ENCODE measurements at places on chromosomes 13 and 19.

- no peak for DNase-seq
Observed at GRCh38 chr13:86193281-86193680, 394.1 kb upstream of the SLITRK6 start.

DNA sequence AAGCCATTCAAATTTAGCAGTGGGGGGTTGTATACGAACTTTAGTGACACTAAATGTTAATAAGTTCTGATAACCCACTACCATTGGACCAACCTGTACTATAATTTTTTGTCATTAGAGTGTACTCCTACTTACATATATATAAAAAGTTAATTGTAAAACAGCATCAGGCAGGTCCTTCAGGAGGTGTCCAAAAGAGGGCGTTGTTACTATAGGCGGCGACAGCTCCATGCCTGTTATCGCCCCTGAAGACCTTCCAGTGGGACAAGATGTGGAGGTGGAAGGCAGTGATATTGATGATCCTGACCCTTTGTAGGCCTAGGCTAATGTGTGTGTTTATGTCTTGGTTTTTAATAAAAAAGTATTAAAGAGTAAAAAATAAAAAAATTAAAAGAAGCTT, 27.5 kb downstream of the SPRYD7 start:
- no peak for DNase-seq

DNA sequence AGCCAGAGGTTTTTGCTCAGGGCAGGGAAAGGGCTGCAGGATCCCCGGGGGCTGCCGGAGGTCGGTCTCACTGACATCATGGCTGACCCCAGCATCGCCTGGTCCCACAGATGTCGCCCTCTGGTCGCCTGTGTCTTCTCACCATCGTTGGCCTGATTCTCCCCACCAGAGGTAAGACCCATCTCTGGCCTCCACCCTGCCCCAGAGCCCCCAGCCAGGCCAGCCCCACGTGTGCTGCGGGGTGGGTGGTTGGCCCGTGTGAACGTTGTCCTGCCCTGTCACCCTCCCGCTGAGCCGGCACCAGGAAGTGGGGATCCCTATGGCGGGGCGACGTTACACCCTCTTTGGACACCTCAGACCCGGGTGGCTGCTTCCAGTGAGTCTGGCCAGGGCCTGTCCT, 906 bp downstream of the FXYD5 start:
- DNase-seq, result no peak

- DNase-seq, result no peak
Observed at GRCh38 chr19:6214881-6215541, 64.8 kb downstream of the MLLT1 start.

GRCh38 chr13:75250526-75251178, 231.3 kb downstream of the TBC1D4 start:
- no peak for DNase-seq

GRCh38 chr19:37869766-37870340, 36.5 kb downstream of the WDR87 start:
- DNase-seq, result no peak

DNA sequence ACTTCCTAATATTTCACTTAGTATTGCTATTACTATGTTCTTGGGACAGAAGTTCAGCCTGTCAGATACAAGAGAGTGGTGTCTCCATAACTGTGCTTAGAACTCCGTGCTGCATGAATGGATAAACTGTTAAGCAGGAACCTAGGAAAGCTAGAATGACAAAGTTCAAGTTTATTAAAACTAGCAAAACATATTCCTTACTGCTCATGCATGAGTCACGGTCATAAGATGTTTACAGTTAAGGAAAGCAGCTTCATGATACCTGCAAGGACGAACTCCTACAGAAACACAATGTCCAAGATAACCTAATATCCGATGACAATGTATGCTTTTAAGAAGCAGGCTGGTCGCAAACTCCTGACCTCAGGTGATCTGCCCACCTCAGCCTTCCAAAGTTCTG, 6.0 kb upstream of the ZNF765 start:
- no peak for DNase-seq

DNA sequence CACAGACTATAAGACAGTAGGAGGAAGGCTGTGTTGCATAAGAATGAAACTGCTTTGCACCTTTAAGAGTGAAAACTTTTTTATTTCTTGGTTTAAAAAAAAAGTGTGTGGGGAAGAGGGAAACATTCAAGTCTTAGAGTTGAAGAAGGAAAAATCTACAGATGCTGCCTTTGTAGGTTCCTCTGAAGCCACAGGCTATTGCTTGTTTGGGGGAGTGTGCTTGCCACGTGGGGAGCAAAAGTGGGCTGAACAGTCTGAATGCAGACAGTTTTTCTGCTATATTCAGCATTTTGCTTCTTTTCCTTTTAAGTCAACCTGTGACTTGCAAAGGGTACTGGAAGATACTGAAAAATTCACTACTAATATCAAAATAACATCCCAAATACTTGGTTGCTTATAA, 36.9 kb downstream of the EFNB2 start:
- no peak for DNase-seq

DNA sequence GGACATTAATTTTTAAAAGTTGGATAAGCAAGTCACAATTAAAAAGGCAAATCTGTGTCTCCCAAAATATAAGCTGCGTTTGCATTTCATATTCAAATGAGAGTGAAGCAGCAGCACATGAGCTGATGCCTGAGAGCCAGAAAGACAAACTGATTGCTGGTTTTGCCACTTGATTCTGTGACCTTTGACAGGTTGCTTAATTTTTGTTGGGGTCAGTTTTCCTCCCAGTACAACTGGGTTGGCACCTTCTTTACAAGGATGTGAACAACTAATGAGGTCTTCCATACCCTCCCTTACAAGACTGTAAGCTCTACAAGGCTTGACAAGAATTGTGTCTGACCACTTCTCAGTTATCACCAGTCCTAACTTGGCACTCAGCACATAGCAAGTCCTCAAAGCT, 8.1 kb upstream of the KLF12 start:
- DNase-seq, result no peak

DNA sequence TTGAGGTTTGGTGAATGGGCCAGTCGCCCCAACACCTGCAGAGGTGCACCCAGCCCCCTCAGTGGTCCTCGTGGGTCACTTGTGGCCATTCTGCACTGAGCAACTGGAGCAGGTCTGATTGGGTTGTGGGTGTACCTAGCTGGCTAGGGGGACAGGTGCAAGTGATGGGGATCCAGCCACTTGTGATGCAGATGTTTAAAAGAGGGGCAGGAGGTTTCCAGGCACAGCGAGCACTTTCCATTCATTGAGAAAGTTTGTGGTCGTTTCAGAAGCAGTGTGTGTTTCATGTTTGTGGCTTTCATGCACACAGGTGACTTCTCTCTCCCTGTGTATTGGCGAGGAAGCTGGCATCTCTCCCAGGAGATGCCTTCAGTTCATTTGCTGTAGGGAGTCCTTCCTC, 34.7 kb downstream of the TSSK6 start:
- DNase-seq, result no peak

DNA sequence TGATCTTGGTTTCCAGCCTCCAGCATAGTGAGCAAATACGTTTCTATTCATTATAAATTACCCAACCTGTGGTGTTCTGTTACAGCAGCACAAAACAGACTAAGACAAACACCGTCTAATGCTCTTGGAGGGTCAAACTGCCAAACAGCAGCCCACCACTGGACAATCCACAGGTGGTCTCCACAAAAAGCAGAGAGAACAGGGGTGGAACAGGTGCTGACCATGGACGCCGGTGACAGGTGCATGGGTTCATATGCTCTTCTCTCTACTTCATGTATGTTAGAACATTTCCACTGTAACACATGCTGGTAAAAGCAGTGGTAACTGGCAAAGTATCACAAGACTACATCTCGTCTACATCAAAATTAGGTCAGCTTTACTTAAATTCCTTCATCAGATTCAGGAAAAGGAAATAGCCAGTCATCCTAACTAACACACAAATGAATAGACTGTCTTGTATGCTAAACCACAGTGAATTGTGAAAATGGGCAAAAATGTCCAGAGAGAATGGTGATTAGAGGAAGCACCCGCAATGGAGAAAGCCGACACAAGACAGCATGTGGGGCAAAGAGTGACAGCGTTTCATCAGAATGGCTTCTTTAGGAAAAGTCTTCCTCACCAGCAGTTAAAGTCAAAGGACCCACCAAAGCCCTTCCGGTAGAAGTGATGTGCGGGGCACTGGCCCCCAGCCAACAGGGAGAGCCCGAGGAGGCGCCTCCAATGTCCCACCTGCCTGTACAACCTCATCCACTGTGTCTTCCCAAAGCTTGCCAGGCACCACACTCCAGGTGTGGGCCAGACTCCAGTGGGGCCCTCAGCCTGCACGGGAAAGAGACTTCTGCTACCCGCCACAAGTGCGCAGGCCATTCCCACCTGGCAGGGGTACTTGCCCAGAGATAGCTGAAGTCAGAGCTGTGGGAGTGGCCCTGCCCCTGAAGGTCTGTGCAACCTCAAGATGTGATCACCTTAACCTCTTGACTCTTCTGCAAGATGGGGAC, 6.5 kb downstream of the CARS2 start:
- no peak for DNase-seq

DNA sequence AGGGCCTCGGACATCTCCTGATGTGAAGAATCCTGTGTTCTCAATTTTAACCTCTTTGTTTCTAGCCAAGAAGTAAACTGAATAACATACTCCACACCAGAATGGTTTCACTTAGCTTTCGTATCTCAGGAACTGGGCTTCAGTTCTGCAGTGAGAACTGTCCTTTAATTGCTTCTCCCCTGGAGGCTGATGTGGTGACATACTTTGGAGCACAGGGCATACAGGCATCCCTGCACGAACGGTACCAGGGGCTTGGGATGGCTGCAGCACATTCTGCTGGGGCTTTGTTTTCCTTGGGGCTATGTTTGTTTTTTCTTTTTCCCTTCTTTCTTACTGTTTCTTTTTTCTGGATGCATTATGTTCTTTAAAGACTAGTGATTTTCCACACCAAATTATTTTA, 230.5 kb downstream of the TM9SF2 start:
- DNase-seq, result no peak

- no peak for DNase-seq
Observed at GRCh38 chr13:26962671-26963070, 202.1 kb upstream of the GPR12 start.

DNA sequence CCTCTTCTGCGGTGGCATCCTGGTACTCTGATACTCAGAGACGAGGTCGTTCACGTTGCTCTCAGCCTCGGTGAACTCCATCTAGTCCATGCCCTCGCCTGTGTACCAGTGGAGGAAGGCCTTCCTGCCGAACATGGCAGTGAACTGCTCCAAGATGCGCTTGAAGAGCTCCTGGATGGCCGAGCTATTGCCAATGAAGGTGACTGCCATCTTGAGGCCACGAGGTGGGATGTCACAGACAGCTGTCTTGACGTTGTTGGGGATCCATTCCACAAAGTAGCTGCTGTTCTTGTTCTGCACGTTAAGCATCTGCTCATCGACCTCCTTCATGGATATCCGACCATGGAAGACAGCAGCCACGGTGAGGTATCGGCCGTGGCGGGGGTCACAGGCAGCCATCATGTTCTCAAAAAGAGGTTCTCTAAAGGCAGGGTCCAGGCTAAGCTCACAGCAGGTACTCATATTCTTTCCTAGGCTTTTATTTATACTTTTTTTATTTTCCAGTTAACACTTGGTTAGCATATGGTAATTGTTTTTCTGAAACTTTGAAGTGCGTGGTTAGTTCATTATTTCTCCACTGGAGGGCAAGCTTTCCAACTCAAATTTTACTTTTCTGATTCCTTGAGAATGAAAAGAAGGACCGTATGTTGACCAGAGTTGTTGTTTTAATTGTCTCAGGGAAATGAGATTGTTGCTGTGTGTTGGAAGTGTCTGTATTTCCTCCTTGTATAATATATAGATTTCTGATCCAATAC, 72.4 kb upstream of the RGCC start:
- no peak for DNase-seq

DNA sequence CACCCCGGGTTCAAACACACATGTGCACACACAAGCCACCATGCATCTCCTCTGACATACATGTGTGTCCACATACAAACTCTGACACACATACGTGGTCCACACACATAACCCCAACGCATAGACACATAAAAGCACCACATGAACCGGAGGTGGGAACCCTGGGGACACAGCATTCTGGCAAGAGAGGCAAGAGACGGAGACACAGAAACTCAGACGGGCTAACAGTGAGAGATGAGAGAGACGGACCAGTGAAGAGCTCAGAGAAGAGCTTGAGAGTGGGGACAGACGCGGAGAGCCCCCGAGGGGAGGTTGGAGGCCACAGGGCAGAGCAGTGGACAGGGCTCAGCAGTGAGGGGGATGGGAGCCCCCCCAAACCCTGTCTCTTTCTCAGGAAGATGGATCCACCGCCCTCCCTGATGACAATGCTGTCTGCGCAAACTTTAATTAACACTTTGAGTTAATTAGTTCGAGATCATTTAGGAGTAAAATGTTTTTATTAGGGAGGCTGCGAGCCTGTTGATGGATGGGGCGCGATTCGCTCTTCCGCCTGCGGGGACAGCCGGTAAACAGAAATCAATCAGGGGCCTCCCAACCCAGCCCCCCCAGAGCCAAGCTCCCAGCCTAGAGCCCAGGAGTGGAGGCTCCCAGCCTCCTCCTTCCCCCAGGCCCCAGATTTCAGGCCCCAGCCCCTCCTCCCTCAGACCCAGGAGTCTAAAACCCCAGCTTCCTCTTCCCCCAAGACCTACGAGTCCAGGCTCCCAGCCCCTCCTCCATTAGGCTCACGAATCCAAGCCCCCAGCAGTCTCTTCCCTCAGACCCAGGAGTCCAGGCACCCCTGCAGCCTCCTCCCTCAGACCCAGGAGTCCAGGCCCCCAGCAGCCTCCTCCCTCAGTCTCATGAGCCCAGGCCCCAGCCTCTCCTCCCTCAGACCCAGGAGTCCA, 9.5 kb upstream of the ERFL start:
- DNase-seq, result no peak

DNA sequence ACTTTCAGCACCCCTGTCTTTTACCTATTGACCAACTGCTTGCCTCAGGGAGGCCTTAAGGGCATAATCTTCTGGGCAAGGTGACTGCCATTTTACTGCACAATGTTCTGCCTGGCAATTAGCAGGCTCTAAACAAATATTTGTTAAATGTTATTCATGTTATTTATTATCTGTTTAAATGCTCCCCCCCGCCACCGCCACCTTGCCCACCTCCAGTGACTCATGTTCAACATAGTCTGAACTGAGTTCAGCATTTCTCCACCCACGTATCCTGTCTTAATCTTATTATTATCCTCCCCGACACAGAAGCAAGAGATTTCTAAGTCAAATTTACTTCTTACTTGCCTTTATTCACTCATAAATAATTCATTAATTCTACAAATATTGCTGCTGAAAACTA, 144.8 kb downstream of the LIG4 start:
- no peak for DNase-seq

DNA sequence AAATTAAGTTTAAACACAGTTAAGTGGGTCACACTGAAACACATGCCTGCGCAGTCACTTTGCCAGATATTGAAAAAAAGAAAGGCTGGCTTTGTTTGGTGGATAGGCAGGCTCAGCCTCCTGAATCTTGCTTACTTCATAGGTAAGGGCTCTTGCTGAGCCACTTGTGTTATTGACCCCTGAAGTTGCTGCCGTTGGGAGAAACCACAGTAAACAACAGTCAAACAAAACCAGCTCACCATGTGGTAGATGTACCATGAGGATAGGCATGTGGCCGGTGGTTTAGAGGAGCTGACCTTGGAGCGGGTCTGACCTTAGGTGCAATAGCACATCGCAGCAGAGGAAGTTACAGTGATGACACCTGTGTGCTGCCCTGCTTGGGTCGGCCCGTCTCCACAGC, 52.2 kb downstream of the SPATA13 start:
- DNase-seq, result no peak

GRCh38 chr13:80131204-80131603, 209.7 kb downstream of the SPRY2 start:
- no peak for DNase-seq

GRCh38 chr13:97043302-97043701, 49.0 kb upstream of the OXGR1 start:
- no peak for DNase-seq
